GM10248 (cell line): ENCODE measurements at places on chromosomes 1 and 21.

- DNase-seq: peak; percentile 21
Observed at GRCh38 chr21:14523234-14523633, 22.9 kb downstream of the SAMSN1 start.

- DNase-seq: no peak
Observed at GRCh38 chr1:53687426-53687825, 51.5 kb downstream of the GLIS1 start.

- DNase-seq: no peak
Observed at GRCh38 chr1:241457421-241457820, 62.1 kb downstream of the FH start.

- no peak for DNase-seq
Observed at GRCh38 chr1:20207546-20207945, 21.2 kb upstream of the PLA2G2C start.

GRCh38 chr1:180112984-180113647, 41.6 kb upstream of the QSOX1 start:
- DNase-seq: no peak

- no peak for DNase-seq
Observed at GRCh38 chr1:214537219-214537618, 14.2 kb downstream of the PTPN14 start.

DNA sequence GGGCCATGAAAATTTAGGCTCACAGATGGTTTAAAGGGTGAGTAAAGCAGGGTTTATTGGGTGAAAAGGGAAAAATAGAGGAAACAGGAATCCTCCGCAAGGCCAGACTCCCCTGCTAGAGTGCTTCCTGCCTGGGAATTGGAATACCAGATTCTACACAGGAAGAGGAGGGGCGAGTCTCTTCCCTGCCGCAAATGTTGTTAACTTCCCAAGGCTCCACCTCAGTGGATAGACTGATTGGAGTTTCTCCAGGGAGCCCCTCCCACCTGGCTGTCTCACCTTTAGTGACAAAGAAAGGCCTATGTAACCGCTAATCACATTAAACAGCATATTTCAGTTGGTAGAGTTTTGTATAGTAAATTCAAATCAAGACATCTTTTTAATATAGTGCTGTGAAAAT, 1450.1 kb downstream of the KCNT2 start:
- no peak for DNase-seq

- no peak for DNase-seq
Observed at GRCh38 chr1:65141394-65141793, 6.6 kb upstream of the AK4 start.
